Vagina (tissue), 2 donors: ENCODE measurements at places on chromosomes 4 and X.

- H3K4me3 ChIP-seq = no peak overlapping the region
- no peaks in the 10 kb centered on the region for H3K36me3 ChIP-seq
- DNase-seq = no peak
- no peaks in the 10 kb centered on the region for H3K27me3 ChIP-seq
Measured at GRCh38 chr4:77349796-77350195, 192.8 kb downstream of the CCNG2 start.

DNA sequence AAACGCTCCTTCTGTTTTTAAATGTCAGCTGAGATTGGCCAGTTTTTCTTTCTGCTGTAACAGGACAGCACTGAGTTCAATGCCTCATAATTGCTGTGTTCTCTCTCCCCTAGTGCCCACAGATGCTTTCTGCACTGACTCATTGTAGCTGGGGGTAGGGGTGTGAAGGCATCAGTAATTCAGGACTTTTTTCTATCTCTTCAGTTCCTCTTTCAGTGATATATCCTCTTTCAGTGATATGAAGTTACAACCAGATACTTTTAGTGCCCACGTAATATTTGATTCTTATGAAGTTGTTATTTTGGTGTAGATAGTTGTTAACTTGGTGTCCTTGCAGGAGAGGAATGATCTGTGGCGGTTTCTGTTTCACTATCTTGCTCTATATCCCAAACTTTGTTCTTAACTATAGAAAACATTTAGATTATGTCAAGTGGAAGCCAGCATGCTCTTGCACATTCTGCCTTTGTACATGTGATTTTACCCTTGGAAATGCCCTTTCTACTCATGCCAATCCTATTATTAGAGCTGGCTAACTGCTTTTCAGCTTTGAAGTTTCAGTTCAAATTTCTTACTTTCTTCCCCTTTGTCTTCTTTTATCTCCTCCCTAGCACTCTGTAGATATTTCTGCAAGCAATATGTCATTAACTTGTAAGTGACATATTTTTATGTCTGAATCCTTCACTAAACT, 1258.4 kb downstream of the FAM133A start:
- no peaks in the 10 kb centered on the region for H3K36me3 ChIP-seq
- no peaks in the 10 kb centered on the region for H3K27me3 ChIP-seq
- no peaks in the 10 kb centered on the region for H3K4me1 ChIP-seq
- H3K4me3 ChIP-seq = no peak overlapping the region

- no peaks in the 10 kb centered on the region for H3K4me1 ChIP-seq
- no peak for DNase-seq
- H3K27ac ChIP-seq = no peak overlapping the region
- no peaks in the 10 kb centered on the region for H3K36me3 ChIP-seq
- no peaks in the 10 kb centered on the region for H3K27me3 ChIP-seq
Measured at GRCh38 chr4:79292008-79292407, 33.9 kb downstream of the NAA11 start.

GRCh38 chr4:138734746-138735145, 280.8 kb upstream of the NOCT start:
- no peaks in the 10 kb centered on the region for H3K27me3 ChIP-seq
- DNase-seq = no peak
- H3K27ac ChIP-seq = no peak overlapping the region
- H3K4me1 ChIP-seq = no peaks in the 10 kb centered on the region
- no peak overlapping the region for H3K4me3 ChIP-seq
- no peaks in the 10 kb centered on the region for H3K36me3 ChIP-seq
